Hepatocyte (in vitro differentiated cells): ENCODE measurements at places on chromosomes 7 and 10. TPM values are rescaled to one million over a fixed set of nuclear protein-coding genes. Genes with fewer than 3 reads are reported as not detected.

The GPR158 gene
- polyA plus RNA-seq, result 0.02 and 0.26 TPM in 2 replicates

The HTRA1 gene
- polyA plus RNA-seq, result 160 and 173 TPM in 2 replicates

The ARMC10 gene
- polyA plus RNA-seq, result 28.5 and 33.5 TPM in 2 replicates

The SPOCK2 gene
- polyA plus RNA-seq, result 3.1 and 5.2 TPM in 2 replicates

The PTF1A gene
- 0.28 TPM in 1 of 2 replicates, not detected in the other for polyA plus RNA-seq

The SLC29A3 gene
- 11.3 and 12.0 TPM in 2 replicates for polyA plus RNA-seq

The HOGA1 gene
- polyA plus RNA-seq, result 6.9 TPM in 2 replicates

The AKR1C8 gene
- 0.19 TPM in 1 of 2 replicates, not detected in the other for polyA plus RNA-seq

The CRHR2 gene
- polyA plus RNA-seq, result 0.19 and 0.21 TPM in 2 replicates

The ARMH3 gene
- polyA plus RNA-seq, result 12.6 and 15.1 TPM in 2 replicates

The KCP gene
- polyA plus RNA-seq, result 2.4 and 3.3 TPM in 2 replicates

The TPK1 gene
- 8.7 TPM in 2 replicates for polyA plus RNA-seq

The C10orf120 gene
- not detected in 2 replicates for polyA plus RNA-seq

The SH2B2 gene
- 6.7 and 7.1 TPM in 2 replicates for polyA plus RNA-seq

The PNLIPRP2 gene
- polyA plus RNA-seq, result 16.7 and 23.4 TPM in 2 replicates

The CROT gene
- 25.7 and 29.2 TPM in 2 replicates for polyA plus RNA-seq

The MRPS24 gene
- 138 and 150 TPM in 2 replicates for polyA plus RNA-seq

The INTS1 gene
- polyA plus RNA-seq, result 53.6 and 57.3 TPM in 2 replicates

The NKX1-2 gene
- polyA plus RNA-seq, result 0.22 and 0.64 TPM in 2 replicates

The HOXA1 gene
- polyA plus RNA-seq, result 0.25 and 0.77 TPM in 2 replicates

The MGAM2 gene
- 0.23 and 1.6 TPM in 2 replicates for polyA plus RNA-seq

The NCF1 gene
- polyA plus RNA-seq, result 0.42 and 1.2 TPM in 2 replicates

The GPC2 gene
- 3.2 and 4.1 TPM in 2 replicates for polyA plus RNA-seq

The TRIM24 gene
- 46.8 and 47.8 TPM in 2 replicates for polyA plus RNA-seq

The COL1A2 gene
- polyA plus RNA-seq, result 2,013 and 2,200 TPM in 2 replicates

The CLRN3 gene
- 13.5 and 21.5 TPM in 2 replicates for polyA plus RNA-seq

The NPC1L1 gene
- 25.3 and 25.8 TPM in 2 replicates for polyA plus RNA-seq

The CALML3 gene
- polyA plus RNA-seq, result not detected in 2 replicates

The SEPTIN7 gene
- 280 and 288 TPM in 2 replicates for polyA plus RNA-seq

The EEPD1 gene
- 13.5 and 14.2 TPM in 2 replicates for polyA plus RNA-seq

The TRPV5 gene
- not detected in 2 replicates for polyA plus RNA-seq

The MMP21 gene
- 0.21 and 0.22 TPM in 2 replicates for polyA plus RNA-seq

The POU6F2 gene
- 1.3 and 1.4 TPM in 2 replicates for polyA plus RNA-seq

The VIPR2 gene
- 2.7 and 4.5 TPM in 2 replicates for polyA plus RNA-seq

The CABCOCO1 gene
- 0.33 and 1.4 TPM in 2 replicates for polyA plus RNA-seq

The CTAGE4 gene
- 2.2 and 2.3 TPM in 2 replicates for polyA plus RNA-seq

The TMEM178B gene
- 0.24 and 0.26 TPM in 2 replicates for polyA plus RNA-seq

The GIMAP2 gene
- polyA plus RNA-seq, result 0.23 and 1.1 TPM in 2 replicates

The GCK gene
- 1.7 TPM in 2 replicates for polyA plus RNA-seq

The GRM3 gene
- 0.07 and 0.13 TPM in 2 replicates for polyA plus RNA-seq

The FGF8 gene
- not detected in 2 replicates for polyA plus RNA-seq

The EGFR gene
- polyA plus RNA-seq, result 21.6 and 28.3 TPM in 2 replicates

The RTKN2 gene
- polyA plus RNA-seq, result 0.68 and 2.2 TPM in 2 replicates

The FAM25A gene
- polyA plus RNA-seq, result 0.57 TPM in 1 of 2 replicates, not detected in the other

The C10orf62 gene
- polyA plus RNA-seq, result not detected in 2 replicates

The CDK14 gene
- polyA plus RNA-seq, result 8.6 and 15.2 TPM in 2 replicates

The TACR2 gene
- 0.63 TPM in 1 of 2 replicates, not detected in the other for polyA plus RNA-seq
